Urinary bladder (tissue), 4 donors: ENCODE measurements at places on chromosomes 2 and 18.

DNA sequence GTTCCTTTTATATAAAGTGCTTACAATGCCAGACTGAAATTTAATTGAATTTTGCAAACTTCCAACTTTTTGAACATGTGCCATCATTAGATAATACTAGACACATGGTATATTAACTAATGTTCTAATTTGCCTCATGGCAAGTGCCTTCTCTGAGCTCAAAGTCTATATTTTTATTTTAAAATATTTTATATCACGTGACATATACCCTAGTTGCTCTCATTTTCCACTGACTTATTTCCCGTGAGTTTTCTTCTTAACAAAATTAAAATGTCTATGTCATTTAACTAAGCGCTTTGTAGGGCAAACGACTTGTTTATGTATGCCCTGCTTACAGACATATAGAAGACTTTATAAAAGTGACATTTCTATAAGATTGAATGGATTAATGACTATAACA lies 509.6 kb upstream of the SYT4 start:
- no peak for DNase-seq

DNA sequence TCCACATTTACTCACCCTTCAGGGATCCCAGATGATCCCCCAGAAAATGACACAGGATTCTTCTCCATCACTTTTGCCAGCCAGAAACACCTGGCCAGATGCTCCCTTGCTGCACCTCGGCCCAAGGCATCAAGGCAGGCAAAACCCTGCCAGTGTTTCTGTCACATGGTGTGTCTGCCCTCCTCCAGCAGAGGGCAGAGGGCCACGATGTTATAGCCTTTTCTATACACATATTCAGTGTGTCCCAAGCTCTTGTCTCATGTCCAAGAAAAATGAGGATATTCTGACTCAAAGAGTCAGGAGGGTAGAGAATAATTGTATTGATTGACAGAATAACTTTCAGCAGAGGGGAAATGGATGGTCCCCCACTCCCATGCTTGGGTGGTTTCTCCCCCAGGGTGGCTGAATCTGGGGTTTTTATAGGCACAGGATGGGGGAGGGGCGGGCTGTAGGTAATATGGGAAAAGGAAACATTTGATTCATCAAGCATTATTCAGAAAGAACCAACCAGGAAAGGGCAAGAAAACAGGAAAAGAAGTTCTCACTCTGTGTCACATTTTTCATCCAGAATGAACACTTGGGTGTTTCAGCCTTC lies 933.9 kb downstream of the TRIB2 start:
- no peak for DNase-seq

DNA sequence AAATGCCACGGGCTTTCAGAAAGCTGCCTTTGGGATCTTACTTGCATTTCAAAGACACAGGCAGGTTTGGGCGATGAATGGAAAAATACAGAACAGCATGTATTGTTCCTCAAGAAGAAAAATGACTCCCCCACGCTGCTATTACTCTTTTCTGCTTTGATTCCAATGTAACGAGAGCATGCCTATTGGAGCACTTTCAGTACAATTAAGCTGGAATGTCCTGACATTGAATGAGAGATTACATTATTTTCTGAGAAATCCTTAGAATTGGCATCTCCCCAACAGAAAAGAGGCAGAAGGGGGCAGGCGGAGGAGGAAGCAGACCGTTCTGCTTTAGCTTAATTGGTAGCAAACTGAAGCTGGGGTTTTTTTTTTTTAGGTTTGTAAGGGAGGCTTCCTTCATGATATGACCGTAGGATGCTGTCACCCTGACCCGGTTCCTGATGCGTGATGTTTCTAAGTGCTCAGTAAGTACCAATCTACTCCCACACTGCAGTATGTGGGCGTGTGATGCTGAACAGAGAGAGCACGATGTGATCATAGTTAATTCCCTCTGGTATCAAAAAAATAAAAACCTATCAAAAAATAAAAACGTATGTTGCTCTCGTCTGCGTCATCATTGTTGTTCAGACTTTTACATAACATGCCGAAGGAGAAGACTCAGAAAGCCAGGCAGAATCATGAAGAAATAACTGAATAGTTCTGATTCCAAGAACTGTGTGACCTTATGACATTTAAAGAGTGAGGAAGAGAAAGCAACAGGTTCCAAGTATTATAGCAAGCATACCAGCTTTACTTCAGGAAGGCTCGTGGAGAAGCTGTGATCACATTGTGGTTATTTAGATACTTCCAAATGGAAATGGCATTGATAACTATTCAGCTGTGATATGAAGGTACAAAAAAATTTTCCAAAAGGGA lies 40.5 kb downstream of the LONRF2 start:
- peak; percentile 75 for DNase-seq

DNA sequence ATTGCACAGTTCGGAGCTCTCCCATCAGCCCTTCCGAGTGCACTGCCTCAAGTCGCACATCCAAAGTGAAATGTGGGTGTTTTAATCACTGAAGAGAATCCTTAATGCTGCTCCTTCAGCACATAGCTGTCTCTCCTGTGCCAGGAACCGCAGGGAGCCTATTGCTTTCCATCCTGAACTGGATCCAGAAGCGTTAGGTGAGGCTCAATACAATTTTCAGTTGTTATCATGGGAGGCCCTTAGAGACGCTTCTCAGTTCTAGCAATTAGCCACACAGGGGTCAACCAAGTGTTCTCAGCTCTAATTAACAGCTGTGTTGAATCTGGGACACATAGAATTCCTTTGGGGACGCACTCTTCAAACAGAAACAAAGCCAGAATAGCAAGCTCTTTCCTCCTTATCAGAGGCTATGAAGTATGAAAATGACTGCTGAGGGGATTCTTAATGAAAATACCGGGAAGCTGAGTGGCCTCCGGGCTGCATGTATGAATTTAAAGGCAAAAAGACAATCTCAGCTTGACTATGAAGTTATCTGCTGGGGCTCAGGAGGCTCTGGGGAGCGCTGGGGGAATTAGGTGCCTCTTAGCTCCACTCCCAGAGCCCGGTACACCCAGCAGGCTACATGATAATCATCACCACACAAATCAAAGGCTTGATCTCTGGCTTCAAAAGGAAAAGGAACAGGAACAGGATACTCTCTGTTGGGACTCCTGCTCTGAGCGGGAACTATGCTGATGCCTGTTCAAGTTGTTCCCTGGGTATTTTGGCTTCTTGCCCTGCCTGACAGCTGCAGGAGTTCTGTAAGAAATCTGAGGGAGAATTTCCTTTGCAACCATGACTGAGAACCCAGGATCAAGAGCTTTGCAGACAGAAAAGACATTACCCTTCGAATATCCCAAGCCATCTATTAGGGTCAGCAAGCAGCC lies 55.4 kb upstream of the NCOA1 start:
- DNase-seq: peak; percentile 73

DNA sequence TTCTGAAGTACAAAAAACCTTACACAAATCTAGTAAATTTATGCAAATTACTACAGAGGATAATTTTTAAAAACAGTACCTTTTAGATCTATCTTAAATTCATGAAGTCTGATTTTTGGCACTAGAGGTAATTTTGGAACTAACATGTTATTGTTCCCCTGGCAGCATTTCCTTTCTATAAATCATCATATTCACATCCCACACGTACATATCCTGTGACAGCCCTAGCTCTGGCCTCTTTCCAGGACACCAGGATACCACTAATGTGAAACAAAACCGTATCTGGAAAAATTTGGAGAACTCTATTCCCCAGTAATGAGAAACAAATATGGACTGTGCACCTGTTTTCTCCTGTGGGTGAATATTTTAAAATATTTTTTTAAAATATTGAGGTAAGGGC lies 14.0 kb upstream of the BIRC6 start:
- no peak for DNase-seq
